ENCODE measurements at places on chromosomes 16 and 17.

GRCh38 chr17:36183001-36183971 is 6.8 kb upstream of the TBC1D3B start:
- DNase-seq, result peak; percentile 74

GRCh38 chr17:1227917-1228780 is 42.1 kb upstream of the BHLHA9 start:
- peak; percentile 52 for DNase-seq

DNA sequence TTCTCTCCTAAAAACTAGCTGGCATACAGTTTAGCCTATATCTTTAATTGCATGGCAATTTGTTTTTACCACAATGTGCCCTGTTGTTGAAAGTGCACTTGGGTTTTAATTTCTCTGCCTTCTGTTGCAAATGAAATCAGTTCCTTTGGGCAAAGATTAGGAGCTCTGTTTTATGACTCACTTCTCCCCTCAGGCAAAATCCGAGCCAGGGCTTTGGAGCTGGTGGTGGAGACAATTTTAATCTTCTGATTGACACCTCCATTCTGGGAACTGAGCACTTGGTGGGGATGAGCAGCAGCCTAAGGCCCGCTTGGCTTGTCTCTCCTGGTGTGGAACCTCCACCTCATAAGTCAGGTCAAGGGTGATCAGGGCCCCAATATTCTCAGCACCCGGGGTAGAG is 13.3 kb upstream of the MYH8 start:
- DNase-seq, result no peak

DNA sequence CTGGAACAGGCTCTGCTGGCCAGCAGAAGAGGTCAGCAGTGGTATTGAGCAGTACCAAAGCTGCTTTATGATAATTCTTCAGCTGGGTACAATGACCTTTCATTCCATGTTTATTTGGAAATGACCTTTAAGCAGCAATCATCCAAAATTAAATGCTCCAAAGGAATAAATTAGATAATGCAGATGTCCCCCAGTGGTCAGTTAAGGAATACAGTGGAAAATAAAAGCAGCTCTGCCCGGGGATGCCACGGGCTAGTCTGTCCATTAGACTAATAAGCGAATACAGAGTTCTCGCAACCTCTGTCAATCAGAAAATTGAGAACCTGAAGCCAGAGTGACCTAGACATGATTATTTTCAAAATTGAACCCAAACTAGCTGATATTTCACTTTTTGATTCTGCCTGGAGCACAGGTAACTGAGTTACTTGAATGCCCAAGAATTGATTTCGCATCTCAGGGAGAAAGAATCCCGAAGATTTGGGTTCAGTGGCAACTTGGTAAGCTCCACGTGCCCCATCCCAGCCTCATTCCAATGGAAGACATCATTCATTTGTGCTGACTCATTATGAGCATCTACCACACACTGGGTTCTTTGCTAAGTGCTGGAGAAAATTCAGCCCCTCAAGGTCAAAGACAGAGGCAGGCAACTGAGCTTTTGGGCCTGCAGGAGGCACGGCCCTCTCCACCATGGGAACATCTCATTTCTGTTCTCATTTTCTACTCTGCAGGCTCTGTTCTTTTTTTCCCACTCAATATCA is 34.4 kb upstream of the SLC39A11 start:
- DNase-seq, result no peak

- no peak for DNase-seq
Measured at GRCh38 chr17:38783227-38783626, 16.1 kb downstream of the PIP4K2B start.

DNA sequence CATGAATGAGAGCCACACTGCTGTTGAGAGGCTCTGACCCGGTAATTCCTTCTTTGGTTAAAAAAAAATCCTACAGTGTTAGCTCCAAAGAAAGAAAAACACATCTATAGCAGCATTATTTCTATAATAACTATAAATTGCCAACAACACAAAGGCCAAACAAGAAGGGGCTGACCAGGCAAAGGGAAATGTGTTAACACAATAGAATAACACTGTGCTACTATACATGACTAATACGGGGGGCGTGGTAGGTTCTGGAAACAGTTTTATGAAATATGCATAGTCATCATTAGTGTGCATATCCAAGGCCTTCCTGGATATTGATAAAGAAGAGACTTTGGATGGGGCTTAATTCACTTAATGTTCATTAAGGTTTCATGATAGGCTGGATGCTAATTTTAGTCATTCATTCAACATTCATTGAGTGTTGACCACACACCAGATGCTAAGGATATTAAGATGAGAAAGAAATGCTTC is 50.0 kb upstream of the CCL1 start:
- DNase-seq, result no peak

DNA sequence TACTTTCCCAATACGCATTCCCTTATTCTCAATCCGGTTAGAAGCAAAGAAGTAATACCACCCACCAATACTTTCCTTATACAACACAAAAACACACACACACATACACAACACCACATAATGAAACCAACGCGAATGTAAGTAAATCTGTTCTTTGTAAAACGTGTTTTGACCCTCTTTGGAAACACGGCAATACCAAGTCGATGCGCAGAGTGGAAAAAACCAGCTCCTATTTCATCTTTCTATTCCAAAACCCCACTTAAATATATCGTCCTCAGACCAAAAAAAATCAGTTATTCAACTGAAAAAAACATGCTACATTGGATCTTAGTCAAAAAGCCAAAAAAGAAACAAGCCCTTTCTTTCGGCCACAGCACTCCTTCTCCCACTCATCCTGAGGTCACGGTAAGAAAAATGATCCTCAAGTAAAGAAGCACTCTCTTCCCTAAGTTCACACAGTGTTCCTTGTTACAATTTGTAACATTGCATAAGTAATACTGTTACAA is 31.0 kb upstream of the ARL4D start:
- DNase-seq, result no peak

DNA sequence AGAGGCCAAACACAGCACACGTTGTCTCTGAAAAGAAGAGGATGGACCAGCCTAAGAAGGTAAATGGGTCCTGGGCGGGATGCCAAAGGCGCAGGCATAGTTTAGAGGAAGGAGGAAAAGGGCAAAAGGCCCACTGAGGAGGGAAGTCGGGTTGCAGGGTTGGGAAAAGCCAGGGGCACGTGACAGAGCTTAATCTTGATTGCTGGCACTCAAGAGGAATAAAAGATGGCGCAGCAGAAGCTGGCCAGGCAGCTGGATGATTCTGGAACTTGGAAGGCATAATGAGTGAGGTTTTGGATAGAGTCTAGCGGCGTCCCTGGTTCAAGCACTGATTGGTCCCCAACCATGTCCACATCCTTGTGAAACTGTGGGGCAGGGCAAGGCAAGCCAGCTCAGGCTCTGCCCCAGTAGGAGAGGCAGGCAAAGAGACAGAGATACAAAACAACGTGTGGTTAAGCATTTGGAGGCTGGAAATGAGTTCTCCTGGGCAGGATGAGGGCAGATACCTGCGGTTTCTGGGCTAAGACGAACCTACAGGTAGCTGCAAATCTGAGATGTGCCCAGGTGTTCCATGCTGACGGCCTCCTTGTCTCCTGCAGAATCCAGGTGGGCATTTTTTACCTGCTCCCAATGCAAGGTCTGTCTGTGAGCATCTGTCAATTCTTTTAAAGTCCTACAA is 52.7 kb upstream of the CIBAR2 start:
- DNase-seq, result no peak

DNA sequence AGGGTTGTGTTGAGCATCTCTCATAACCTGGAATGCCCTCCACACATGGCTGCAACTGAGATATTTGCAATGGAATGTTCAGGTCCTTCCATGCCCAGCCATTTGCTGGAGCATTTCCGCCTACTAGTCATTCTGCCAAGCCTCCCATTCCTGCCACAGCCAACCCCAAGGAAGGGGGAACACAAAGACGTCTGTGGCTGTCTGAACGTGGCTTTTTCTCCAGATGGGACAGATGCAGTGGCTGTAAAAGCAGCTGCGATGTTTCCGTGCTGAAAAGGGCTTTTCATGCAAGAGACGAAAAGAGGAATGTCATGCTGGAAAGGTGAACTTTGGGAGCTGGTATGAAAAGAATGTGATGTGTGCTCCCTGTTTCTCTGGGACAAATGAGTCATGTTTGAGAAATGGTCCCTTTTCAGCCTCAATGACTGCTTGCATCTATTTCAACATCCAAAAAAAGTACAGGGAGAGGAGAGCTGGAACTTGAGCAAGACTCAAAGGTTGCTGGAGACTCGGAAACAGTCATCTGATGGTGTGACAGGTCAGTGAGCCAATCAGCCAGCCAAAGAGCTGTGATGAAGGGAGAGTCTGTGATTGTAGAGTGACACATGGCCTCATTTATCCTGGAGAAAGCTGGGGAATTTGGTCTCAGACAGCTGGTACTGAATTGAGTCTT is 208.9 kb downstream of the SHISA9 start:
- no peak for DNase-seq

- DNase-seq, result no peak
Measured at GRCh38 chr16:31269541-31269940, 9.8 kb downstream of the ITGAM start.

GRCh38 chr17:49891271-49891670 is 43.4 kb upstream of the TAC4 start:
- DNase-seq, result no peak

GRCh38 chr17:2549392-2550211 is 37.9 kb upstream of the METTL16 start:
- DNase-seq, result no peak

DNA sequence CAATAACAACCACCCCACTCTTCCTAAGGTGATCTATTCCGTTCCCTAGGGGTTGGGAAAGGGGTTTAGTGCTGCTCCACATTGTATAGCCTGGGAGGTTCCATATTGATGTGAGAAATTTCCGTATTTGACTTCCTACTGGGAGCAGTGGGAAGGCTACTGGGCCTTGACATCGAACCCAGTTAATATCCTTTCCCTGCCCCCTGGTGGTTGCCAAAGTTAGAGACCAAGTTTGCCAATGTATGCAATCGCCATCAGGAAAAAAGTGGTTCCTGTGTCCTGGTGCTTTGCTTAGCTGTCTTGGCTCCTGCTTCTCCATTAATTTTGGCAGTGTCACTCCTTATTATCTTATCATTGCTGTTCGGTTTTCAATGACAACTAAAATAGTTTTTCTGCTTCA is 914.9 kb downstream of the KCNJ2 start:
- DNase-seq, result peak; percentile 54

DNA sequence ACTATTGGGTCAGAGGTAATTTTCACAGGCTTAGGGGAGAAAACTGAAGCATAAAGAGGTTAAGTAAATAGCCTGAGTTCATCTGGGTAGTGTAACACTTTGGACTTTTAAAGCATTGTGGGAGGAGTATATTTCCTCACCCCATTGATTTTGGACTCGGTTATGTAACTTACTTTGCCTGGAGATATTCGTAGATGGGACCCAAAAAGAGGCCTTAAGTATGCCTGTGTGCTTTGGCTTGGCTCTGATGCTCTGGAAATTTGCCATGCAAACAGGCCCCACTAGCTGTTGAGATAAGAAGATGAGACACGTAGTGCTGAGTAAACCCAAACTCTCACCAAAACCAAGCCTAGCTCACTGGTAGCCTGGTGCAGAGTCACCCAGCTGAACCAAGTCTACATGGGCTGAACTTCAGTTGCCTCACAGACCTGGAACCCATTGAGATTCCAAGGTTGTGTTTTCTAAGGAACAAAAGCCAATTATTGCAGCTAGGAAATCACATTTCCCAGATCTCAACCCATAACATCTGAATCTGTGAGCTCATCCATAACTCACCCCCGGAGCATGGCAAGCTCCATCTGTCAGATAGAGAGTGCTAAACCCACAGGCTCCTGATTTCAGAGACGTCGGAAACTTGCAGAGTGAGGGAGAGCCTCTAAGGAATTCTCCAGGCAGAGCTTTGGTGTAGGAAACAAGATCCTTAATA is 536.0 kb upstream of the C16orf82 start:
- DNase-seq, result peak; percentile 88

DNA sequence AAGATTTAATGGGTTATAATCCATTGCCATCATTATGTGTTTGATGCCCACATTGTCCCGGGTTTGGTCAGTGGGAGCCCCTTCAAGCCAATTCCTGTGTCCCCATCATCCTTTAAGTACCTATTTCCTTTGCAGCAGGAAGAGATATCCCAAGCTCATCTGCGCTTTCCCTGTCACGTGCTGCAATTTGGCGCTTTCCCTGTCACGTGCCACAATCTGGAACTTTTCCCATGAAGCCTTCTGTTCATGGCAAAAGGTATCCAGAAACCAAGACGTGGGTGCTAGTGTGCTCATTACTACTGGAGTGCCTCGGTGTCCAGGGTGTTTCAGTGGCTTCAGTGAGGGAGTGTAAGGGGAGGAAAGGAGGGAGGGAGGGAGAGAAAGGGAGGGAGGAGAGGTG is 168.5 kb downstream of the NPIPB11 start:
- peak; percentile 21 for DNase-seq

- DNase-seq, result no peak
Measured at GRCh38 chr16:69918241-69918640, 32.9 kb upstream of the CLEC18A start.

DNA sequence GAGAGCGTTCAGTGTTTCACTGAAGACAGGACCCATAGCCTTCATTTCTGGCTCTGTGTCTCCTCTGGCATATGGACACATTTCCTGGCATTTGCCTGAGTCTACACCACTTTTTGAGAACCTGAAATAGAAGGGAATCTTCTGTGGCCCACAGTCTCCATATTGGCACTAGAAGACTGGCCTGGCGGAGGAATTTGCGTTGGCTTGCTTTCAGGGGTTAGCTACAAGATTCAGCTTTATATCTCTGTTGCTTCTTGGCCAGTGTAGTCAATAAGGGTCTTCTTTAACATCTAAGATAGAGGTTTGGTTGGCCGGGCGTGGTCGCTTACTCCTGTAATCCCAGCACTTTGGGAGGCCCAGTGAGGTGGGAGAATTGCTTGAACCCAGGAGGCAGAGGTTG is 12.8 kb upstream of the CLEC18C start:
- DNase-seq, result peak; percentile 41

DNA sequence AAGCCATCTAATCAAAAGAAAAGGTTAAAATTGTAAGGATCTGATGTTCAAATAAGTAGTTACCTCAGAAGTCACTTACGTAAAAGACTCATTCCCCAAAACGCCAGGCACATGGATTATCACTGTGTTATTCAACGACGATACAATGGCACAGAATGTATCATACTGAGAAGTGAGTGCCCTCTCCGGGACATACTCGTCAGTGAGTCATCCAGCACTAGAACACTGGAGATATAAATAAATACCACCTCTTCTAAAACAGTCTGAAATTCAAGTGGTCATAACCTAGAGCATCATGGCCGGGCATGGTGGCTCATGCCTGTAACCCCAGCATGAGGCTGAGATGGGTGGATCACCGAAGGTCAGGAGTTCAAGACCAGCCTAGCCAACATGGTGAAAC is 24.9 kb downstream of the USP31 start:
- no peak for DNase-seq

- no peak for DNase-seq
Measured at GRCh38 chr16:13553453-13553985, 366.4 kb upstream of the ERCC4 start.

- DNase-seq, result no peak
Measured at GRCh38 chr17:4536742-4537411, 18.3 kb downstream of the MYBBP1A start.

GRCh38 chr16:11175787-11176341 is 80.1 kb downstream of the SOCS1 start:
- DNase-seq, result no peak

DNA sequence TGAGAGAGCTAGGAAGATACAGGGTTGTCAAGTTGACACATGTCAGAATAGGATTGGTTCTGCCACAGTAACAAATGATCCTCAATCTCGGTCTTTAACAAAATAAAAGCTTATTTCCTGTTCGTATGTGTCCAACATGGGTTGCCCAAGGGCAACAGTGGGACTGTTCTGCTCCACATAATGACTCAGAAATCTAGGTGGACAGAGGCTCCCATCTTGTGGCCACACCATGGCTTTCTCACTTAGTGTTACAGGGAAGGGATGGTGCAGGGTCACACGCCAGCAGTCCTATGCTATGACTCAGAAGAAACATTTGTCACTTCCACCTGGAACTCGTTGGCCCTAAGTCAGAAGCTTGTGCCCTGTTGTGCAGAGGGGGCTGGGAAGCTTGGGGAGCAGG is 364.9 kb downstream of the SNX29 start:
- no peak for DNase-seq
